Posterior vena cava (tissue), 2 donors: ENCODE measurements at places on chromosomes 5 and 9.

DNA sequence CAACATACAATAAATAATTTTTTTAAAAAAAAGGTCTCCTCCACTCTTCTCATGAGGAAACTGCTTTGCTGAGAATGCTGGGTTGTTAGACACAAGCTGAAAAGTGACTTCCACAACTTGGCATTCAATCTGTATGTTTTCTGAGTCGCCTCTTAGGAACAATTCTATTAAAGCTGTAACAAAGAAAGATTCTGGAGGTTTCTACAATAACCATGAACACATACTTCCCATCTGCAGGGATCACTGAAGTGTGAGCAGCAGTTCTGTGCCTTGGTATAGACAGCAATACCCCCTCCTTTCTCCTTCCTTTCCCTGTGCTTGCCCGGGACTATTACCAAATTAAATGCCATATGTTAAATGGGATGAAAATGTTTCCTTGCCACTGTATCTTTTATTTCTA lies 1.5 kb downstream of the DIRAS2 start:
- DNase-seq = no peak

- DNase-seq = no peak
Observed at GRCh38 chr9:17824616-17825264, 245.9 kb downstream of the SH3GL2 start.

DNA sequence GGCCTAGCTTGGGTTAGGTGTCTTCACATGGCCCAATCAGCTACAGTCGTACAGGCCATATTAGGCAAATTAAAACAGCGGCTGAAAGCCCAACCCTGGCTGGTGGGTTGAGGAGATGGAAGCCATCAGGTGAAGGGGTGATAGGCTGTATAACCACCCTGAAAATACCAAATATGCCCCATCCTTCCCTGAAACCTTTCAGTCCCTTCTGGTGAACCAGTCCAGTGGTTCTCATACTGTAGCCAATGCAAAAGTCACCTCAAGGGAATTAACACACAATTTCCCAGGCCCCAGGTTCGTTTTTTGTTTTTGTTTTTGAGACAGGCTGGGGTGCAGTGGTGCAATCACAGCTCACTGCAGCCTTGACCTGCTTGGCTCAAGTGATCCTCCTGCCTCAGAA lies 19.8 kb upstream of the KCNV2 start:
- no peak for DNase-seq

DNA sequence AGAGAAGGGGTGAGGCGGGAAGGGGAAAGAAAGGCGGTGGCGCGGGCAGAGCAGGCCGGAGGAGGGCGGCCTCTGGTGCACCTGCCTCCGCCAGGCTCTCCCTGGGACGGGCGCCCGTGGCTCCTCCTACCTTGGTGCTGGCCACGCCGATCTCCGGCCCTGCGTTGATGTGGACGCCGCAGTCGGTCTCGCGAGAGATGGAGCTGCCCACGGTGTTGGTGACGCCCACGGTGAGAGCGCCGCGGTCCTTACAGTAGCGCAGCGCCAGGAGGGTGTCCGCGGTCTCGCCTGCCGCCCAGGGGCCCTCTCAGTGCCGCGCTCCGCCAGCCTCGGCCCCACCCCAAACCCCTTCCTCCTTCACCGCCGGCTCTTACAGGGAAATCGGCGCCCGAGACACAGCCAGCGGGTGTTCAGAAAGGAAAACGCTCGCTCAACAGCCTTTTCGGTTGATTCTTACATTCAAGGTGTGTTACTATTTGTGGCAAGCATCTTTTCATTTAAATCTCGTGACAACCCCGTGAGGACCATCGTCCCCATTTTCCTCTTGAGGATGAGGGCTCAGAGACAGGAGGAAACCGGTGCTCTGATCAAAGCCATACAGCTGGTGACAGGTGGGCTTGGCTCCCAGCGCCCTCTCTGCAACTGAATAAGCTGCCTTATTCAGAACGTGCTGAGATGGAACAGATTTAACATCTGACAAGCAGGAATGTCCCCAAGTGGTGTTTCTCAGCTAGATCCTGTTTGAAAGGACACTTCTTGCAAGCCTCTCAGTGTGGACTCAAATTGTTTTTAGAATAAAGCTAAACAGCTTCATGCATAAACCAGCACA lies 22.0 kb upstream of the MAPK9 start:
- DNase-seq = peak; percentile 79

GRCh38 chr9:103397868-103398600 lies 402.9 kb downstream of the CYLC2 start:
- no peak for DNase-seq

DNA sequence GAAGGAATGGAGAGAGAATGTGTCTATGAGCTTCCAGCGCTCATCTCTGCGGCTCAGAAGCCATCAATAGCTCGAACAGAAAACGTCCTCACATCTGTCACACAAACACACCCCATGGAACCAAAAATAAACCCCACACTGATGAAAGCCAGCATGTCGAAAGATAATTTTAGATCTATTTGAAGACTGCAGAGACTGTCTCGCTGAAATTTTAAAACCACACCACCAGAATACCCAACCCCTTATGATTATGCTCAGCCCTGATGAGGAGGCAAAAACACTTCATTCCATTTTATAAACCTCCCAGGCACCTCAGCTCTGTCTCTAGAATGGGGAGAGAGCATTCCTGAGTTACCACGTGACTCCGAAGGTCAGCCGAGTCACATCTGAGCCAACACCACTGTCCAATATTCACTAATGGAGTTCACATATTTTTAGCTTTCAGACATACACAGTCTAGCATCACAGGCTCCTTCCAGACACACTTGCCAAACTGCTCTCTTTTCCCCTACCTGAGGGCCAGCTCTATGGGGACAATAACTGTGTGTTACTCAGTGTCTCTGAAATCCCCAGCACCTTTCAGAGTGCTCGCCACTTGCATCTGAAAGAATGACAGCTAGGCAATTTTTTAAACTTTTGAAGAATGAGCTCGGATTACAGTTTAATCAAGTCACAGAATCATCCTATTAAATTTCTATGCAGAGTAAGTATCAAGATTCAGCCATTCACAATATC lies 63.2 kb downstream of the SERINC5 start:
- no peak for DNase-seq

DNA sequence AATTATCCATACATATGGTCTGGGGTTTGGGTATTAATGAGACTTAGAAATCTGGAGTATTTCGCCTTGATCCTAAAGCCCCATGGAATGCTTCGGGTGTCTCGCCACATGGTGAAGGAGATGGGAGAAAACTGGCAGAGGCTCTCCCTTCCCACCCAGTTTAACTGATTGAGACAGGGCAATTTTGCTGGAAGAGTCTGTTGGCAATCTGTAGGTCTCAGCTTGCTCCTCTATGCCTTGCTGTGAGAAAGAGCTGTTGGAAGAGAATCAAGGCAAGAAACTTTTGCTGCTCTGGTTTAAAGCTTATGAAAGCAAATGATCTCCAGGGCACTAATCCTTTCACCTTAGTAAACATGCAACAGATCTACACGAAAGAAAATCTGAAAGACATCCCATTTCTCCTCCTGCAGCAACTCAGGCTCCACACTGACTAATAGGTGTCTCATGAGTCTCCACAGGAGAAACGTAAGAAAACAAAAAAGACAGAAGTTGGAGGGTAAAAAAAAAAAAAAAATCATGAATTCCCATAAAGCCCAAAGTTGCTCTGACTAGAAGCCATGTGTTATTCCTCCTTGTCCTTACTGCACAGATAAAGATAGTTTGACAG lies 369.9 kb downstream of the EFNA5 start:
- DNase-seq = no peak

DNA sequence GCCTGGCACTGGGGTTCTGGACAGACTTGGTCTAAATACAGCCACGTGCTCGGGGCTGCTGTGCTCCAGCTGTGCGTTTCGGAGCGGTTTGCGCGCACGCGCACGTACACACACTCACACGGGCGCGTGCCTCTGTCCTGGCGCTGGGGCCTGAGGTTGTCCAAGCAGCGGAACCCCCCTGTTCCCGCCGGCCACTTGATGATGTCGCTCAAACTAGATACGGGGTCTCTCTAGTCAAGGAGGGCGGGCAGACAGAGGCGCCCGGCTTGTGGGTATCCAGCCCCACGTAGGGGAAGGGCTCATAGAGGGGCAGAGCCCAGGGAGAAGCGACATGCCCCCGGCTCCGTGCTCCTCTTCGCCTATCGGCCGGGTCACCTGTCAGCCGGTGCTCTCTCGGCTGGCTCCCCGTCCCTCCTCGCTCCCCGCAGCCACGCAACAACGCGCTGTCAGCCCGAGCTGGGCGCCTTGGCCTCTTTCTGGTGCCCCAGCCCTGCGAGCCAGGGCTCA lies 8.9 kb downstream of the NR2F1-AS1 start:
- DNase-seq = no peak

DNA sequence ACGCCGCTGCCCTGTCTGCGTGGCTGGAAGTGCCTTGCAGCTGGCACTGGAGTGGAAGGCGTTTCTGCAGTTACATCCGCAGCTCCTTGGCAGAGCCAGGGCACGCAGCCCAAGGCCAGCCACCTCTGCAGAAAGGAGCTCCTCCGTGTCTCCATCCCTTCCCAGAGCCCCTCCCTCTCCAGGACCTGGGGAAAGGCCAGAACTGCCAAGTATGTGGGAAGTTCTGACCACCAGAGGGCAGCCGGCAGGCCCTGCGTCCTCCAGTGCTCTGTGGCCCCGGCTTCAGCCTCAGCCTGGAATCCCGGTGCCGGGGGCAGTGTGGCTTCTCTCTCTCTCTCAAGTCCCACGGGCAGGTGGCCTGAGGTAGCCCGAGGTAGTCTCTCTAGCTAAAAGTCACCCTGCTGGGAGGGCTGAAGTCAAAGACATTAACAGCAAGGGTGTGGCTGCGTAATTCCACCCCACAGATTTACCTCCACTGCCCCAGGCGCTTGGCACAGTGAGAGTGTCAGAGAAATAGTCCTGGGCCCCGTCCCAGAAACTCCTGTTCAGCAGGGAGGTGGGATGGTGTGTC lies 101.7 kb upstream of the FCN2 start:
- DNase-seq = no peak

- DNase-seq = no peak
Observed at GRCh38 chr9:92327283-92327850, 1.6 kb downstream of the CENPP start.

DNA sequence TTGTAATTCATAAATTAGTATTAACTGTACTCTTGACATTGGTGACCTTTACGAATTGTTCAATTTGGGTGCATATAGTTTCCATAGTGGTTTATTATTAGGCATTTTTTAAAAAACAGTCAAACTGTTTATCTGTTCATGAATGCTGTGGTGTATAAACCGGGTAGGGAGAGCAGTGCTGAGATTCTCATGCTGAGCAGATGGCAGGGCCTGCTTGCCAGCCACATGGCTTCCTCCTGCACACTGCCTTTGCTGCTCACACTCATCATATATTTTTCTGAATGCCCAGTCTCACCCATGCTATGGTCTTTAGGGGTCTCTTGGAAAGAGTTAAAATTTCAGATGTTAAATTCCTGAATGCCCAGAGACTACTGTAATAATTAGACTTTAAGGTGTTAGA lies 40.8 kb downstream of the NNT start:
- no peak for DNase-seq

GRCh38 chr5:132753135-132753987 lies 6.1 kb downstream of the CCNI2 start:
- DNase-seq = no peak

DNA sequence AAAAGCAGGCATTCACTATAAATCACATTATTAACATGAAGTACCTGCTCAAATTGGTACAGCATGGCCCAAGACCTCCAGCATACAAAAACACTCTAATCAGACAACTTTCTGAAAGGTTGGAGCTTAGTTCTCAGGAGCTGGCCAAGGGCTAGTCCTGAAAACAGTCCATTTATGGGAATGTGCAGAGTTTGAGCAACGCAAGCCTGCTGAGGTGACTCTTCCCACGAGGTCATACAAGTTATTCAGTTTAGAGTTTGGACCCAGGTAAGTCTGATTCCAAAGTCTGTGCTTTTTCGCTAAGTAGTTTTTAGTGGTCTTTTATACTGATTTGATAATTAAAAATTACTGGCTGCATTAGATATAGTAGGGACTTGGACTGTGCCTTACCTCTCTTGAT lies 52.6 kb downstream of the AP3S1 start:
- DNase-seq = no peak

DNA sequence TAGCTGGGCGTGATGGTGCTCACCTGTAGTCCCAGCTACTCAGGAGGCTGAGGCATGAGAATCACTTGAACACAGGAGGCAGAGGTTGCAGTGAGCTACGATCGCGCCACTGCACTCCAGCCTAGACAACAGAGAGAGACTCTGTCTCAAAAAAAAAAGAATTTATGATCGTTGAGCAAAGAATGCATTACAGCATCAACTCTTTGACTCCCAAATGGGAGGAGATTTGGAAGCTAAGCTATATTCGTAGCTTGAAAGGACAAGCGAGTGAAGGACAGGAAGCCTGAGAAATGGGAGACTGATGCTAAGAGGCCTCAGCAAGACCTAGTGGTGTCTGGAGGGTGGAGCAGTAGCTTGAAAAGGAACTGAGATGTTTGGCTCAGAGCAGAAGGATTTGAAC lies 10.3 kb upstream of the CCIN start:
- DNase-seq = no peak

DNA sequence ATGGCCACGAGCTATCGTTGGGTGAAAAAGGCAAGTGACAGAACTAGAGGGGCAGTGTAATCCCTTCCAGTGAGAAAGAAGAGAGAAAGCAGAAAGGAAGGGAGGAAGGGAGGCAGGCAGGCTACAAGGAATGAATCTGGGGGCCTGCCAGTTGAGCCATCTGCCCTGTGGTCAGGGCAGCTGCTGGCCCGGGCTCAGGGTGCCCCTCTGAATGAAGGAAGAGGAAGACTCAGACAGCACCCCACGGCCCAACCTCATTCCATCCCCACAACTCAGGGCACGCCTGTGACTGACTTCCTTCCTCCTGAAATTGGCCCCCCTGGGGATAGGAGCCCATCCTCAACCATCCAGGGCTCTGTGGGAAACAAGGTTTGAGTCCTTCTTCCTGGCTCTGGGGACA lies 20.3 kb upstream of the FLT4 start:
- no peak for DNase-seq

GRCh38 chr9:18848657-18849056 lies 184.4 kb downstream of the SAXO1 start:
- DNase-seq = no peak

DNA sequence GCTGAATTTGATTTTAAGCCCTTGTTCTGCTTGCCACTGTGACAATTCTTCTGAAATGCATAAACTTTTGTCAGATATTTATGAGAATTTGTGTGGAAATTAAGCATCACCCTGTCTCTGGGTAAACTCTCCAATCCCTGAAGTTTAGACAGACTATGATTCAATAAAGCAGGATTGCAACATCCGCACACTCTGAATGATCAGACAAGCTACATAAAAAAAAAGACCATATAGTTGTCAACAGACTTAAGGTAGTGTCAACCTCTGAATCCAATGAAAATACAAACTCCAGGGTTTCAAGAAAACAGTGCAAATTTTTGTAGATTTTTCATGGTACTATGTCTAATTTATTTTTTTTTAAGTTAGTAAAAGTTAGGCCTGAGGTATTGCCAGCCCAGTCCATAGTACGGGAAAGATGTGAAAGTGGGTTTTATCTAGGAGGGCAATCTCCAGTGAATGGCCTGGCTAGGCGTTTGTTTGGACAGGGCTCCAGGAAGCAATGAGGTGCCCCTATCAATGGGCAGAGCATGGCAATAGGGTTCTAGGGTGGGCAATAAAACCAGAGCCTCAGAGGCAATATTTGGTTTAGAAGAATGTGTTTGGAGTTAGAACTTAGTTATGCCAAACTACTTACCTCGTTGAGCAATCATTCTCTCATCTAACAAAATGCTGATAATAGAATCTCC lies 762.6 kb upstream of the SEMA6A start:
- DNase-seq = no peak

- DNase-seq = no peak
Observed at GRCh38 chr5:178732281-178732680, 1.8 kb upstream of the ZNF354A start.
